ENCODE measurements at places on chromosomes 16 and 17. TPM values are rescaled to one million over a fixed set of nuclear protein-coding genes. Genes with fewer than 3 reads are reported as not detected.

KIF19 gene
- 3.4 TPM for polyA plus RNA-seq

DNA sequence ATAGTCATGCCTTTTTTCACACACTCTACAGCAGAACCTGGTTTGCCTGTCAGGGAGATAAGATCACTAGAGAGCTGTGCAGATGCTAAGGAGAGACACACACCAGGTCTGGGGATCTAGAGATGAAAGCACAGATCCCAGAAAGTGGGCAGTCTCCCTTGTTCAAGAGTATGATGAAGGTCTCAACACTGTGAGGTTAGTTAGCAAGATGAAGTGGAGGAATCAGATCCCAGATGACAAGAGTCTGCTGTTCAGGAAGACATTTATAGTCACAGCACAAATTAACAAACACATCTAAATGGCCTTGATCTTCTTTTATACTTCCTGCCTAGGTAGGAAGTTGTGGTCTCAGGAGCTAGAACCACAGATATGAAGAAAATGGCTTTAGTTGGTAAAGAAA is 23.4 kb upstream of the SKAP1 start:
- H3K36me3 ChIP-seq = no peaks in the 10 kb centered on the region
- H3K27me3 ChIP-seq = no peaks in the 10 kb centered on the region
- H3K4me1 ChIP-seq = peaks cover 68% of the 10 kb centered on the region
- H3K4me3 ChIP-seq = peak overlapping the region; percentile 23
- DNase-seq = no peak

DNA sequence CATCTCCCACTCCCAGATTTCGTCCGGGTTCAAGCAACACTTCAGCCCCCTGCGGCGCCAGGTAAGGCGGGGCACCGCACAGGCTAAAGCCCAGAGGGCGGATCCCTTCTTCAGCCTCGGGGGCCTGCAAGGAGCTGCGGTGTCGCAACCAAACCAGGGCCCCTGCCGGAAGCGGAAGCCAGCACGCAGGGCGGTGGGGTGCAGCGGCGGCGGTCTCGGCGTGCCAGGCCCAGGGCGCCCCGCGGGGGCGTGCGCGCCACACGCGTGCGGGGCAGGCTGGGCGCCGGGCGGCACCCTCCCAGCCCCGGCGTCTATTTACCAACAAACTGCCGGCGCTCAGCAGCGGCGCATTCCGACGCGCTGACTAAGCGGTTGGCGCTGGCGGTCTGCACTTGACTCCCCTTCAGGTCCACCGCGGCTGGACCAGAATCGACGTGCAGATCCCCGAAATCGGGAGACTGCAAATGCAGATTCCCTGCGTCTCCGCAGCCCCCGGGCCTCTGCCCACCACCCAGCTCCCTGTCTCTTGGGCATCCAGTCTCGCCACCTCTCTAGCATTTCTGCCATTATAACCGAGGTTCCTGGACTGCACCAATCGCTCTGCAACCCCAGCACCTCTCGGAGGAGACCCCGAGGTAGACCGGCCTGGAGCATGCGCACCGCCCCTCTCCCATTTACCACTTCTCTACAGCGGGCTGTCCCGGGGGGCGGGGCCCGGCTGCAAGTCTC is 421 bp upstream of the DLX4 start:
- DNase-seq = peak; percentile 80
- no peak overlapping the region for H3K27ac ChIP-seq
- H3K4me1 ChIP-seq = peaks cover 50% of the 10 kb centered on the region
- peak overlapping the region; percentile 79 for H3K4me3 ChIP-seq

- H3K4me1 ChIP-seq = no peaks in the 10 kb centered on the region
- H3K36me3 ChIP-seq = peaks cover 78% of the 10 kb centered on the region
- H3K27ac ChIP-seq = no peak overlapping the region
- H3K27me3 ChIP-seq = no peaks in the 10 kb centered on the region
Measured at GRCh38 chr17:80328634-80329380, 68.2 kb downstream of the RNF213 start.

DNA sequence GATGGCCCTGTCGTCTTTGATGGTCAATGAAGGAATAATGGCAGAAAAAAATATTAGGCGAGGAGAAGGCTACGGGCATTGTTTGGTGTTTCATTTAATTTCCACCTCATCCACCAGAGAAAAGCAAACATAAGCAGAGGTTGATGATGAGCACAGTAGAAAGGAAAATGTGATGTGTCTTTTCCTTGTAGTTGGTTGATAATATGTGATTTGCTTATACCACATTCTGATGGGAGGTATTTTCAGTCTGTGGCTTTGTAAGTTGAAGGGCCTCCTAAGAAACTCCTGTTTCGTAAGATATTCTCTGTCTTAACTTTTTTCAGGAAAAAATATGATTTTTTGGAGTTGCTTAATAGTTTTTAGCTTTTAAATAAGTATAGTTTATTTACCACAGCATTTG is 215.7 kb downstream of the PRKCA start:
- H3K4me1 ChIP-seq = no peaks in the 10 kb centered on the region
- H3K27me3 ChIP-seq = no peaks in the 10 kb centered on the region
- H3K4me3 ChIP-seq = no peak overlapping the region
- H3K27ac ChIP-seq = no peak overlapping the region
- DNase-seq = no peak
- H3K36me3 ChIP-seq = no peaks in the 10 kb centered on the region

DNA sequence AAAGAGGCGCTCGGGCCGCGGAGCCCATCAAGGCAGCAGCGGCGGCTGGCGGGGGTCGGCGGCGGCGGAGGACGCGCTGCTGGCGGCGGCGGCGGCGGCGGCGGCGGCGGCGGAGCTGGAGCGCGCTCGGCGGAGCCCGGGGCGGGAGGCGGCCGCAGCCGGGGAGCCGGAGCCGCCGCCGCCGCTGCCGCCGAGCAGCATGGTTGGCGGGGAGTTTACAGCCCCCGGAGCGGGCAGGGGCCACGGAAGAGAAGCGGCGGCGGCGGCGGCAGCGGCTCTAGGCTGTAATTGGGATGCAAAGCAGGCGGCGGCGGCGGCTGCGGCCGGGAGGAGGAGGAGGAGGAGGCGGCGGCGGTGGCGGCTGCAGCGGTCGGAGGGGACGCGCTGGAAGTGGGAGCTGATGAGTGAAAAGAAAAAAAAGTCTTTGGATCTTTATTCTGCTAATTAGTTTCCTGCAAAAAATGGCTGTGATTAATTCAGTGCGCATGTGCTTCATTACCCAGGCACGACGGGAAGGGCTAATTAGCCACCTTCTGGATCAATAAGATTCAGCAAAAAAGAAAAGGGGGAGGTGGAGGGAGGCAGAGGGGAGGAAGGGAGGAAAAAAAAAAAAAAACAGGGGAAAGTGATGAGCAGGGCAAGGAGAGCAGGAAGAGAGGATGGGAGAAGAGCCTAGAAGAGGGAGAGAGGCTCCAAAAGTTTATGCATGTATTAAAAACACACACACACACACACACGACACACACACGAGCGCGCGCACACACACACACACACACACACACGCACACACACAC is 10.9 kb upstream of the ZFHX3 start:
- no peak overlapping the region for H3K27ac ChIP-seq
- DNase-seq = no peak
- H3K36me3 ChIP-seq = no peaks in the 10 kb centered on the region
- no peaks in the 10 kb centered on the region for H3K4me1 ChIP-seq

GRCh38 chr17:2172077-2172851 is 117.4 kb downstream of the HIC1 start:
- no peaks in the 10 kb centered on the region for H3K4me1 ChIP-seq
- H3K4me3 ChIP-seq = no peak overlapping the region
- no peak for DNase-seq
- no peak overlapping the region for H3K27ac ChIP-seq
- peaks cover 21% of the 10 kb centered on the region for H3K36me3 ChIP-seq

- no peaks in the 10 kb centered on the region for H3K36me3 ChIP-seq
- no peak overlapping the region for H3K27ac ChIP-seq
- no peaks in the 10 kb centered on the region for H3K4me1 ChIP-seq
- H3K27me3 ChIP-seq = no peaks in the 10 kb centered on the region
- H3K4me3 ChIP-seq = no peak overlapping the region
Measured at GRCh38 chr16:65287307-65287706, 165.4 kb upstream of the CDH11 start.

NPIPB13 gene
- 1.2 TPM for polyA plus RNA-seq

DNA sequence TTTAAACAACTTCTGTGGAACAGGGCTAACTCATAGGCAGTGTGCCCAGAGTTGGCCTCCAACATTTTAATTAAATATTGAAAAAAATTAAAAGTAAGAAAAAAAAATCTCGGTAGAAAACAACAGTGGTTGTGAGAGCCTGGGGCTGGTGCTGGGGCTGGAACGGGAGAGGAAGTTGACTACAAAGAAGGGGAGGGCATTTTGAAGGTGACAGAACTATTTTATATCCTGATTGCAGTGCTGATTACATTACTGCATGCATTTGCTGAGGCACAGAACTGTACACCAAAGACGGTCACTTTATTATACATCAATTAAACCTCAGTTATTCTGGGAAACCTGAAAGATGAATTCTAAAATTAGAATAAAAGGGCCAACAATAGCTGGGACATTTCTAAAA is 142.5 kb downstream of the PARN start:
- peaks cover 12% of the 10 kb centered on the region for H3K4me1 ChIP-seq
- DNase-seq = no peak
- no peak overlapping the region for H3K27ac ChIP-seq
- H3K36me3 ChIP-seq = peaks cover under 1% of the 10 kb centered on the region

DNA sequence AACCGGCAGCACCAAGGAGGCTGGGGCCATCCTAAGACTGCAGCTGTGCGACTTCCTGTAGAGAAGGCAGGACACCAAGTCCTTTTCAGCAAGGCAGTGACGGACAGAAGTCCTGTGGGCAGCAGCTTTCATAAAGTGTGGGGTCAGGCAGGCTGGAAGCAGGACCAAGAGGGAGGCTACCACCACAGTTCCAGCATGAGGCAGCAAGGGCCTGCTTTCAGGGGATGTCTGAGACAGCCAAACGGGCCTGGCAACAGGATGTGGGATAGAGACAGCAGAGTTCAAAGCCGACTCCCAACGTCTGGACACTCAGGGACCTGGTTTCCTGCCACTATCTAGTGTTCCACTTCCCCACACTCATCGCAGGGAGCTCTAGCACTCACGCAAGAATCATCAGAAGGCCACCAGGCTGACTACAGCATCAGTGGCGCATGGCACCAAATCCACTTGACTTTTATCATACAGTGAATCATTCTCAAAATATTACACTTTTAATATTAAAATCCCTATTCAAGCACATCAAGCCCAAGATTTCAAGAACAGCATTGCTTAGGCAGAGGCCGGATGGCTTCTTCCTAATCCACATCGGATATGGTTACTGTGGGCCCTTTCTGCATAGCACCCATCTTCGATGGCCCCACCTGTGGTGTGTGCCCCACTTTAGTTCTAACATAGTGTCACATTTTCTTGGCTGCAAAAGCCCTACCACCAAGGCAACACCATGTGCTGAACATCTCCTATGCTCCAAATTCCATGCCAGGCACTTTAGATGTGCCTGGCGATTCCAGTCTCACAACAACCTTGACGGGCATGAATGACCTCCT is 5.2 kb downstream of the USP7 start:
- peak overlapping the region; percentile 12 for H3K4me3 ChIP-seq
- H3K4me1 ChIP-seq = peaks cover 77% of the 10 kb centered on the region
- H3K27me3 ChIP-seq = no peaks in the 10 kb centered on the region
- peak; percentile 31 for DNase-seq
- no peak overlapping the region for H3K27ac ChIP-seq

Measured in CD8-positive, alpha-beta memory T cell (primary cell).